ENCODE measurements at places on chromosomes 11 and 22.

GRCh38 chr11:57552479-57552878 lies 15.0 kb downstream of the UBE2L6 start:
- no peak for DNase-seq

- DNase-seq = no peak
Observed at GRCh38 chr11:62190011-62190410, at the start of gene SCGB1D1. SCGB1D1 (plus strand) TSS chr11:62190216; CDS start chr11:62190285, 69 bp downstream.

GRCh38 chr11:116701297-116701801 lies 71.4 kb downstream of the BUD13 start:
- no peak for DNase-seq

DNA sequence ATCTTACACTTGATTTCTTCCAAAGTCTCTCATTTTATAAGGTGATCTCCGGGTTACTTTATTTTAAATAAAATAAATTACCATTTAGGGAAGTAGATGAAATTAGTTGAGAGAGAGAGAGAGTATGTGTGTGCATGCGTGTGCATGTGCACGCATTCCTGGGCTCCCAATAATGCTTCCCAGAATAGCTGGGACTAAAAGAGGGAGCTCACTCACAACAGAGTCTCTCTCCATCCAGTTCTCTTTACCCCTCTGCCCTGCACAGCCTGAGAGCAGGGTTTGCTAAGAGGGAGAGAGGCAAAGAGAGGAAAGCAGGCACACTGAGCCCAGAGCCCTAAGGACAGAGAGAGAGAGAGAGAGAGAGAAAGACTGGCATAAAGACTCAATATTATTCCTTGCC lies 11.3 kb upstream of the TRIM44 start:
- DNase-seq = no peak

GRCh38 chr22:17734187-17734586 lies 40.1 kb downstream of the BID start:
- DNase-seq = no peak

DNA sequence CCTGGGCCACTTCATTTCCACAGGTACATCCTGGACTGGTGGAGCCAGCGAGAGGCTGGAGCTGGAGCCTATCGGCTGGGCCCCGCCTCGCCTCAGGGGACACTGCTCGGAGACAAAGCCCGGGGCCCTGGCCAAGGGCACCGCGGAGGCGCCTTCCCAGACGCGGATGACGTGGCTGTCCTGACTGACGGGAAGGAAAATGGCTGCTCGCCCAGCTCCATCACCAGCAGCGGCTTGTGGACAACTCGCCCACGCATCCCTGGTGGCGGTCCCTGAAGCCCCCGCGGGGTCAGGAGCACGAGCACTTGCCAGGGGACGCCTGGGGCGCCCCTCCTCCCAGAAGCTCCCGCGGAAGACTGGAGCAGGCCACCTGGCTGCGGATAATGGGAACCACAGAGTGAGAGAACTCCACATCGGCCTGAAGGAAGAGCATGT lies 49.6 kb downstream of the CECR2 start:
- DNase-seq = no peak

GRCh38 chr22:20244691-20245576 lies 23.2 kb downstream of the RTN4R start:
- peak; percentile 62 for DNase-seq

GRCh38 chr22:28171712-28172111 lies 252.7 kb upstream of the PITPNB start:
- no peak for DNase-seq

Data from GM12891 (cell line).